ENCODE measurements at places on chromosomes 13 and 19.

DNA sequence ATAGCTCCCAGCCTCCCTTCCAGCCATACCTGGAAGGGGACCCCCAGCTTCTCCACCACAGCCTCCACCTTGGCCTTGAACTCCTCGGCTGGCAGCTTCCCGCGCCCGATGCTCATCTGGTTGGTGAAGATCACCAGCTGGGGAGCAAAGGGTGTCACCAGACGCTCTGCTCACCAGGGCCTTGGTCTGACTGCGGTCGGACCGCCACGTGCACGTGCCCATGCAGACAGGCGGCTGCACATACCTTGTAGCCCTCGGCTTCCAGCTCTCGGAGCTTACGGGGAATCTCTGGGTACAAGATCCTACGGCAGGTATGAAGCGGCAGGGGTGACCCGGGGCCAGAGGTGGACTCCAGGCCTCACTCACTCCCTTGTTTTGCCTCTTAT is 3.4 kb downstream of the PNKP start:
- DNase-seq, result no peak

DNA sequence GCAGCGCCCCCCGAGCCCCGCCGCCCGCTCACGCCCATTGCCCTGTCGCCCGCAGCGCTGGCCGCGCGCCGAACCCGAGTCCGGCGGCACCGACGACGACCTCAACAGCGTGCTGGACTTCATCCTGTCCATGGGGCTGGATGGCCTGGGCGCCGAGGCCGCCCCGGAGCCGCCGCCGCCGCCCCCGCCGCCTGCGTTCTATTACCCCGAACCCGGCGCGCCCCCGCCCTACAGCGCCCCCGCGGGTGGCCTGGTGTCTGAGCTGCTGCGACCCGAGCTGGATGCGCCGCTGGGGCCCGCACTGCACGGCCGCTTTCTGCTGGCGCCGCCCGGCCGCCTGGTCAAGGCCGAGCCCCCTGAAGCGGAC is 518 bp downstream of the KLF2 start:
- peak; percentile 66 for DNase-seq

DNA sequence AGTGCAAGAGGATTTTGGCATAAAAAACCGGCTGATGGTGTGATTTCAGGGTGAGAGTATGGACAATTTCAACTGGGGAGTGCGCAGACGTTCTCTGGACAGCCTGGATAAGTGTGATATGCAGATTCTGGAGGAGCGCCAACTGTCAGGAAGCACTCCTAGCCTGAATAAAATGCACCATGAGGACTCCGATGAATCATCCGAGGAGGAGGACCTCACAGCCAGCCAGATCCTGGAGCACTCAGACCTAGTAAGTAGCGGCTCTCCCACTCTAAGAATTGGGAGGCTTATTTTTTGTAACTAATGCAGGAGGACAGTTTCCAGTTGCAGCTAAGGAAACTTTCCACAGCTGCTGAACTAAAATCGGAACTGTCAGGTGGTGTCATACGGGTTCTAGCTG is 53.6 kb downstream of the ZAR1L start:
- DNase-seq, result no peak

DNA sequence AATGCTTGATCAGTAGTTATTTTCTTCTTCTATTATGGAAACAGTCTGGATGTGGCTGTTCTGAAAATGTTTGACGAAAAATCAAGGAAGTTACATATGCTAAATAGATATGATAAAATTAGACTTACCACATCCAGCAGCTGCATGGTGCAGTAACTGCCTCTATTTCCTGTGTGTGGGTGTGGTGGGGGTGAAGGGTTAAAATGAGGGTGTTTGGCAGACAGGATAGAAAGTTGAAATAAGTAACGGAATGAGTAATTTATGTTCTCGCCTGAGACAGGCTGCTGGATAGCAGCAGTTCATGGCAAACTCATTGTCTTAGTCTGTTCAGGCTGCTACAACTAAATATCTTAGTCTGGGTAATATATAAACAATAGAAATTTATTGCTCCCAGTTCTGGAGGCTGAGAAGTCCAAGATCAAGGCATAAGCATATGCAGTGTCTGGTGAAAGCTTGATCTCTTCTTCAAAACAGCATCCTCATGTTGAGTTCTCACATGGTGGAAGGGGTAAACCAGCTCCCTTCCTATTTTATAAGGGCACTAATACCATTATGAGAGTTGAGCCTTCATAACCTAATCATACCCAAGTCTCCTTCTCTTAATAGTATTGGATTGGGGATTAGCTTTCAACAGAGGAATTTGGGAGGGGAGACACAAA is 1248.9 kb downstream of the SLITRK5 start:
- peak; percentile 9 for DNase-seq

DNA sequence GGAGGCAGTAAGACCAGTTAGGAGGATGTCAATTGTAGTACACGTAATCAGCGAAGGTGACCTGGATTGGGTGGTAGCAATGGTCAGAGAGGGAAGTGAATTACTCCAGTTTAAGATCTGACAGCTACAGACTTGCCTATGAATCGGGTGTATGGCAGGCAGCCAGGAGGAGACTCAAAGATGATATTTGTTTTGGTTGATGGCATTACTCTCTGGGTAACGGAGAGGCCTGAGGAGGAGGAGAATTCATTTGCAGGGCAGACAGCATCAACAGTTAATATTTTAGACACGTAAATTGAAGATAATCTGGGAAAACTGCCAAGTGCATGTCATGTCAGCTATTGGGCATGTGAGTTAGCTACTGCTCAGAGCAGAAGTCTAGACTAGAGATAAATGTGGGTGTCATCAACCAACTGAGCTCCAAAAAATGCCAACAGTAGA is 109.2 kb downstream of the SGCG start:
- no peak for DNase-seq

- no peak for DNase-seq
Observed at GRCh38 chr13:52925775-52926285, 77.4 kb upstream of the PCDH8 start.

DNA sequence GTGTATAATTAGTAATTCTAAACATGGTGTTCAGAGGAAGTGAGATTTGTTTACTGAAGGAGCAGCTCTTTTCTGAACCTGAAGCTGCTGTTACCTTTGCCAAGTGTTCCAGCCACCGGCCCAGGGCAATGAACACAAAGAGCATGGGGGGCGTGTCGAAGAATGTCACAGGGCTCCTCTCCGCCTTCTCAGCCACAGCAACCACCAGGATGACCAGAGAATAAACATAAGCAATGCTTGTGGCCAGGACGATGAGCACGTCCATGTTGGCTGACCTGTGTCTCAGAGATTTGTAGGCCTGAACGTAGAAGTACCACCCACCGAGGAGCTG is 53.1 kb downstream of the ATP7B start:
- no peak for DNase-seq

DNA sequence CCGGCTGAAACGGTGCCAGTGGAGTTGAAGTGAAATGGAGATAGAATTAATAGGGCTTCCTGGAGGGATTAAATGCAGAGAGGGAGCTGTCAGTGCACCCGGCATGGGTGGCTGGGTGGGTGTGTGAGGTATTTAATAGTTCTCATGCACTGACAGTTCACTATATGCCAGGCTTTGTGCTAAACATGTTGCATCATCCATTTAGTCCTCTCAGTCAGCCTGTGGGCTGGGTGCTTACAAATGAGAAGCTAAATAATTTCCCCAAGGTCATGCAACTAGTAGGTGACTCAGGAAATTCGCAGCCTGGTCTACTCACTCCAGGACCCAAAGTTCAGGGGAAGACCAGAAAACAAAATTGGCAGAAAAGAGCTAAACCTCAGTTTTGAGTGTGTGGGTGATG is 63.5 kb upstream of the SPATA13 start:
- DNase-seq, result no peak

DNA sequence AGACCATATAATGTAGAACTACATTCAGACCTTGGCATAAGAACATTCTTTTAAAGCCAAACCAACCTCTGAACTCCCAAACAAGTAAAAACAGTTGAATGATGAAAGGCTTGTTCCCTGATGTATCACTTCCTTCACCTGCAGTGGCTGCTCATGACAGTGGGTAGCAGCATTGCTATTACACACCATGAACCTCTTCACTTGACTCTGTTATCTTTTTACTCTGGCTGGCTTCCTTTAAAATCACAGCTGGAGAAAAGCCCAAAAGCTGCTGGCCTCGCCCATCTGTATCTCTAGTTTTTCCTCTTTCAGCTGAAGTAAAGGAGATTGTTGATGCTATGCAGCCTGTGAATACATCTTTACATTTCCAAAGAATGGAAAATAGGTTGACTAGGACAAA is 22.6 kb downstream of the THSD1 start:
- DNase-seq, result no peak

GRCh38 chr19:13297023-13297422 is 146.8 kb downstream of the IER2 start:
- DNase-seq, result no peak

DNA sequence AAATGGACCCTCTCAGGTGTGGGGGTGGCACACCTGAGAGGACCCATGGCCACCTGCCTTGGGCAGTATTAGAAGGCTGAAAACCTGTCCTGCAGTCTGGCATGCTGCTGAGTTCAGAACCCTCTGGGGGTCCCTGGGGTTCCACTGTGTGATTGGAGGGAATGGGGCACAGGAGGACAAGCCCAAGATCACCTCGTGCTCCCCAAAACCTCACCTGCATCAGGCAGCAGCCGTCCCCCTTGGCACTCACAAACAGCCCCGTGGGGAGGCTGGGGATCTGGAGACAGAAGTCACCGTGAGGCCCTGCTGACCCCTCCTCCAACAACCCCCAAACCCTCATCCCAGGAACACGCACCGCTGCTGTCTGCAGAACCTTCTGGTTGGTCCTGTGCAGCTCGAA is 14.5 kb downstream of the F2RL3 start:
- no peak for DNase-seq

DNA sequence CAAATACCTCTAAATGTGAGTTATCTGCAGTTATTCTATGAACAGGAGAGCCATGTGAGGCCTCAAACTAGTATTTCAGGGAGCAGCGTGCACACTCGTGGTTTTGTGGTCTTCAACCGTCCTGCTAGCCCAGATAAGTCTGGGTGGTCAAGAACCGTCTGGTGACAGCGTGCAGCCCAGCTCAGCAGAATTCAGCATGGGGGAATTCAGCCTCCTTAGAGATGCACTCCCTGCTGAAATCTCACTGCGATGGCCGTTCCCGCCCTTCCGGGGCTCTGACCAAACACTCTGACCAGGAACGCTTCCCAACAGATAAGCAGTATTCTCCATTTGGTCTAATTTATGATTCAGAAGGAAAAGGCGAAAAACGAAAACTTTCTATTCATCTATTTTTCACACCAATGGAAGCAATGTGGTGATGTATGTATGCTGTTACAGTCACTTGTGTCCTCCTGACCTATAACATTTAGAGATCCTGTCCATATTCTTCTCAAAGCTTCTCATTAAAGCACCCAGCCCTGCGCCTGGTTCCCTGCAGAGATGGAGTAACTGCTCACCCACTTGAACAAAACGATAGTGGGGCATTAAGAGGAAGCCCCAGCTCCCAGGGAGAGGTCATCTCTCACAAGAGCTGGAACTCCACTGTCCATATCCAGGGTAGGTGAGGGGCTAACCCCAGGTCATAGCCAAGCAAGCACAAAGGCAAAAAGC is 2.9 kb downstream of the ANKRD27 start:
- DNase-seq, result no peak

- peak; percentile 74 for DNase-seq
Observed at GRCh38 chr13:40190641-40191100, 475.8 kb downstream of the FOXO1 start.

GRCh38 chr19:55285229-55285890 is 1.6 kb downstream of the BRSK1 start:
- no peak for DNase-seq

DNA sequence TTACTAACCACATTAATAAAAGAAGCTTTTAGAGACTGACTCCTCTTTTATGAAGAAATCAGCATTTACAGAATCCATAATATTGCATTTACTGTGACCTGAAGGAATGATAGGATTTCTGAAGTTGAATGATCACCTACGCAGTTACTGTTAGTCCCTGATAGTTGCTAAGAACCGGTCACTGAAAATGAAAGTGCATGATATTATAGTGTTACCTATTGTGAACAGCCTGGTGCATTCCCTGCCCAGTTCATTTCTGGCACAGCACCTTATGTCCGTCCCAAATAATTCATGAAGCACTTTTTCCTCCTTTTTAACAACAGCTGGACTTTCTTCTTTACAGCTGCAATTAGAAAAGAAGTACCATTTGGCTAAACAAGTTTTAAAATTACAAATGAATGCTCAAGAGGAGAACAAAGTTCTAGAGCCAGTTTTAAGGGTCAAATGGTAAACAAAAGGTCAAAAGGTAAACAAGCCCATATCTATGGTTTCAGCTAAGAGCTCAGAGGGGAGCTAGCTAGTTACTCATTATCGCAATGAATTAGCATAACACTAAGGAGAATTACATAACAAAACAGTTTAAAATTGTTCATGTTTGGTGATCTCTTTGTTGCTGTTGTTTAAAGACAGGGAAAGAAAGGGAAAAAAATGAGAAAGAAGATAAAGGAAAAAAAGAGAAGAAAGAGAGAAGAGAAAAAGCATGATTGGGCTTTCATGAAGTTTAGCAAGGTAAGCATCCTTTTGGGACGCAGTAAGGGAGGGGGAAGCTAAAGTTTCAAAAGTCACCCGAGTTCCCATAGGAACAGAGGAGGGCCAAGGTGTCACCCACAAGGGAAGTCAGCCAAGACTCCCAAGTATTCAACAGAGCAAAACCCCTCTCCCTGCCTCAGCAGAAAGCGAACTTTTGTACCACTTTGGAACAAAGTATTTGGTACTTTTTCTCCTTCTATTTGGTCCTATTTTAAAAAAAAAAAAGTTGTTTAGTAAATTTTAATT is 50.2 kb downstream of the FLT3 start:
- no peak for DNase-seq

DNA sequence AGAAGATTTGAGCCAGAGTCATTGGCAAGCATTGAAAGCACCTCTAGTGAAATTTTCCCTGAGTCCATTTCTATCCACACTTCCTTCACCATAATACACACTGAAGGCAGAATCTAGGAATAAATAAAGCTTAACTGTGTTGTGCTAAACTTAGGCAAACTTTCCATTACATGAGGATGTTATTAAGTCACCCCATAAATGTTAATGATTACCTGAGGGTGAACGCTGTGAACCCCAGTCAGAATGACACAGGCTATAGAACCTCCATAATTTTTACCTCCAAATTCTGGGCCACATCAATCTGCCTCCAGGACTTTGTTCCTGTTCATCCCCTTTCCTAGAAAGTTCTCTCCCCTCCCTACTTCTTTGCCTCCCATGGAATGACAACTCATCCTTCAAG is 71.0 kb downstream of the RAP2A start:
- no peak for DNase-seq

- no peak for DNase-seq
Observed at GRCh38 chr13:110610955-110611595, 4.3 kb upstream of the NAXD start.

DNA sequence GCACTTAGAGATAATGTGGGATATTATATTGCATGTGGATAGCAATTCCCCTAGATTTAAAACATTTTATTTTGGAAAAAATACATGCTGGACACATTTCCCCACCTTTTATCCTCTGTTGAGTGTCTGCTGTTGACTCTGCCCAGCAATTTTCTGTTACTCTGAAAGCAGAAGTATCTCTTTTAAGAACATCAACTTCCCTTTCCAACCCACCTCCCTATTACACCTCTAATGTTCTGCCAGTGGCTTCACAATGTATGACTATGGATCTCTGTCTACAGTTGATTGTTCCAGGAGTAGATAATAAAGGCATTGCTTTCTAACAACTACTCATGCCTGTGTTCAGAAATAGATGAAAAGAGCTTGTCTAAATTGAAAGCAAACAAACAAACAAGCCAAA is 754.8 kb upstream of the SLITRK6 start:
- DNase-seq, result no peak

GRCh38 chr19:44010468-44010867 is 7.7 kb downstream of the ZNF230 start:
- DNase-seq, result peak; percentile 3

GRCh38 chr13:65508745-65509144 is 1721.4 kb downstream of the PCDH9 start:
- no peak for DNase-seq
